Purkinje cell (primary cell): ENCODE measurements at places on chromosomes 2 and 18. TPM values are rescaled to one million over a fixed set of nuclear protein-coding genes. Genes with fewer than 3 reads are reported as not detected.

The TSPYL6 gene
- polyA plus RNA-seq, result not detected in 2 replicates

The STAT4 gene
- polyA plus RNA-seq, result 31.0 and 33.2 TPM in 2 replicates

The DSC2 gene
- polyA plus RNA-seq, result 0.06 and 0.08 TPM in 2 replicates

The KLHL29 gene
- polyA plus RNA-seq, result 3.2 and 5.2 TPM in 2 replicates

The SPP2 gene
- not detected in 2 replicates for polyA plus RNA-seq

The VAMP5 gene
- 8.0 and 12.1 TPM in 2 replicates for polyA plus RNA-seq
